ENCODE measurements at places on chromosomes 4 and X.

DNA sequence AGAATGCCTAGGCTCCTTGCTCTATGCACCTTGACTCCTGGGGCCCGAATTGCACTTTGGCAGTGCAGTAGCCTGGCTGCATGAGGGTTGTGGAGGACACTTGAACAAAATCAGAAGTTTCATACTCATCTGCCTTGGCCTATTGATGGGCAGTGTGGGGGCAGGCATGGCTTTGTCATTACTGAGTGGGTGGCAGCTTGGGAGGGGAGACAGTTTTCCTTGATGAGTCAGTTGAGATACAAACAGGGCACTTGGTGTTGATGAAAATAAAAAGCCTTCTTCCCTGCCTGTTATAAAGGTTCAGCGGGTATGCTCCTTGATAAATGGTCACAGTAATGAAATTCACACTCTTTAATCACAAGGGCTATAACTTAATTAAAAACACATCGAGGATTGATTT lies 126.8 kb upstream of the MAMLD1 start:
- no peak for DNase-seq

DNA sequence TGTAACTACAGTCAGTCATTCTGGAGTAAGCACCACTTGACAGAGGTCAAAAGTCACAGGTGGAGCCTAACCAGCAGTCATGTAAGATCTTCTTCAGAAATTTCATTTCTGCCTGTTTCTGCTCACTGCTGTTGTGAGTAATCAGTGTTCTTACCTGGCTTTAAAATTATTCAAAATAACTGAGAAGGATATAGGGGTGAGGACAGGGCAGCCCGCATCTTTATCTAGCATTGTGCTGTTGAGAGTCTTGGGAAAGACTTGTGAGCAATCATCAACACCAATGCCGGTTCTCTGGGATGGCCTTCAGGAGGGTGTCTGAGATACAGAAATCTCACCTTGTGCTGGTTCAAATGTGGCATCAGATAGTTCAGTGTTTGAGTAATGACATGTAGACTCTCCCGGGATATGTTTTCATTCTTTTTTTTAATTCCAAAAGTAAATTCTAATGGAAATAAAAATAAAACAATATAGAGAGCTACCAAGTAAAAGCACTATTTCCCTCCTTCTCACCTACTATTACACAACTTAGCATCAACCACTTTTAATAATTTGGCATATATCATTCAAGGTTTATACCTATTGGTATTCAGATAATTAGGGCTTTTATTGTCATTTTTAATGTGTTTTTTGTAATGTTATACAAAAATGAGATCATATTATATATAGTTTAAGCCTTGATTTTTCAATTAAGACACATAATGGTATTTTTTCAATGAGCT lies 37.1 kb downstream of the AREG start:
- no peak for DNase-seq

DNA sequence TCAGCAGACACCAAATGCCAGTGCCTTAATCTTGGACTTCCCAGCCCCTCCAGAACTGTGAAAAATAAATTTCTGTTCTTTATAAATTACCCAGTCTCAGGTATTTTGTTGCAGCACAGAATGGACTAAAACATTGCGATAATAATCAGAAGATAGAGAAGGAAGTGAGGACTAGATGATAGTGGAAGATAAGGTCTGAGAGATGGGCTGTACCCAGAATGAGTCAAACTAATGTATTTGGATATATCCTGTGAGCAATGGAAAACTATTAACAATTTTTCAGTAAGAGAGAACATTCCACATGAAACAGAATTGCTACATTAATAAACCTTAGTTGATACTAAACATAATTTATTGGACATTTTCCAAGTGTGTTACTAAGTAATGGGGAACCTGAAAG lies 93.3 kb downstream of the FANCB start:
- DNase-seq, result no peak

GRCh38 chrX:150477371-150477770 lies 91.0 kb upstream of the MTM1 start:
- DNase-seq, result no peak

DNA sequence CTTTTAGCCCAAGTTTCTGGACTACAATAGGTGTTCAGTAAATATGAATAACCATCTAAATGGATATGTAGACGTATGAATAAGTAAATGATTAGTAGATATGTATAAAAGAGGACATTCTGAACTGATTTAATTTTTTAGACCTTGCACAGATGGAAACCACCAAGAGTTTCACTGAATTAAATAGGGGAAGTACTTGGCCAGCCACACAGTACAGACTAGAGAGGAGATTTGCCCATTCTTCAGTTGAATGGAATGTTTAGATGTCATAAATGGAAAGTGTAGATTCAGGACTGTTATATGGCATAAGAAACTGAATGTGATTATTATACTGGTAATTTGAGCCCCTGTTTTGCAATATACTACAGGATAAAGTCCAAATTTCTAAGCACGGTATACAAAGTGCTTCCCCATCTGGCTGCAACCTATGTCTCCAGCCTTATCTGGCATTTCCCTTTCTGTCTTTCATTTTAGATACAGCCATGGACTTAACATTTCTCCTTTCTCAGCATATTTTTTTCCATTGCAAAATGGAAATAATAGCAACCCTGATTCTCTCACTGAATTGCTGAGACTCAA lies 137.8 kb upstream of the HS3ST1 start:
- no peak for DNase-seq

GRCh38 chr4:74426101-74426500 lies 18.8 kb upstream of the AREG start:
- DNase-seq, result no peak

DNA sequence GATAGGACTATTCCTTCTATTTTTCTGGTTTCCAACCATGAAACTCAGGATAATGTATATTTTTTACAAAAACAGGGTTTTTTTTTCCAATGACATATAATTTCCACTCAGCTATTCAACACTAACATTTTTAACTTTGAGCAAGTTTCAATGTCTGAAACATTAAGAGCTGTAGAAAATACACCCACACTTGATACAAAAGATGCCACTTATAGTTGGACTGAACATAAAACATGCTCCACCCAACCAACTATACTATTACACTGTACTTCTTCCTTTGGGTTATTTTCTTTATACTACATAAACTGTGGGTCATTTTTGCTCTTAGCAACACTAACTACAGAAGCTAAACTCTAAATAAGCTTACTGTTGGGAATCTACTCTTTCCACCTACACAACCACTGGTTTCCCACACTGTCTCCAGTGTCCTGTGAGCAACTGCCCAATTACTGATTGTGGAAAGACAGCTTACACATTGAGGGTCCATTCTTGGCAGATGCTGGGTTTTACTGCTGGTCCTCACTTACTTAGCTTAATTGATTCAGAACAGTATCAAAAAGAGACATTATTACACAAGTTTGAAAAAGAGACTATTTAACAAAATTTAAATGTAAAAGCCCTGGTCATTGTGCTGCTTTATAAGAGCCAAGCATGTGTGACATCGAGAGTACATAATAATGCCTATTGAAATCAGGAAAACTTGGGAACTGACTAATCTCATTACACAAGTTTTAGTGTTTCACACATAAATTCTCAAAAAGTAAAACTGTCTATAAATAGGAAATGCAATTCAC lies 6.3 kb downstream of the AMMECR1 start:
- no peak for DNase-seq

DNA sequence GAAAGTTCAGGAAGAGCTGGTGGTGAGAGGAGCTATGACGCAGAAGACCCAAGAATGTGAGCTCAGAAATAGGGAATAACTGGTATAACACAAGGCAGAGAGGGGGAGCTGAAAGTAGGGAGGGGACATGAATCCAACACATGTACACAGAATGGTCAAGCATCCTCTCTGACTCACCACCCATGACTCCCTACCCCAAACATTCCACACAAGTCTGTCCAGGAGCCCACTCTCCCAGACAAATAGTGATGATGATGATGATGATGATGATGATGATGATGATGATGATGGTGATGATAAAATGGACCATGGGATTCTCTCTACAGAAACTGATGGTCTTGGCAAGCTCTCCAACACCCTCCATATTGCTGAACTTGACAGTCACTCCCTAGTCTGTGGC lies 46.4 kb downstream of the NAT8L start:
- no peak for DNase-seq

GRCh38 chrX:25659317-25659716 lies 478.8 kb upstream of the MAGEB18 start:
- DNase-seq, result no peak

- DNase-seq, result no peak
These were observed 77.9 kb downstream of the WWC2 start for GRCh38 chr4:183177001-183177400.

DNA sequence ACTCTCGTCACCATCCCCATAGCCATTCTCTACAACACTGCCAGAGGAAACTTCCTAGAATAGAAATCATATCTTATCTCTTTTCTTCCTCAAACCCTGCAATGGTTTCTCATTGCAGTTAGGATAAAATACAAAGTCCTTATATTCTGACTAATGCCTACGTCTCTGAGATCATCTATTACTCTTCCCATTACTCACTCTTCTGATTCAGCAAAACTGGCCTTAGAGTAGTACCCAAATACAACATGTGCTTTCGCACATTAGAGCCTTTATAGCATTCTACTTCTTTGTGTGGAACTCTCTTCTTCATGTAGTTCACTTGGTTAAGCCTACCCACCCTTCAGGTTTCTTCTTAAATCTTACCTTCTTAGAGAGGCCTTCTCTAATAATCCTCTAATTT lies 28.0 kb downstream of the LHFPL1 start:
- DNase-seq, result no peak

- DNase-seq, result no peak
These were observed 26.6 kb downstream of the MAOA start for GRCh38 chrX:43682726-43683125.

GRCh38 chrX:74814681-74815080 lies 110.6 kb downstream of the NEXMIF start:
- DNase-seq, result no peak

Measured in bone marrow (tissue), 2 donors.